Activated T-helper 1 cell treated with anti-CD3 and anti-CD28 coated beads, Interleukin-2, amount 50 U/mL, for 16 hours (primary cell): ENCODE measurements at places on chromosomes 3 and 15.

GRCh38 chr3:45017821-45018220 is 8.3 kb upstream of the CLEC3B start:
- DNase-seq: no peak

GRCh38 chr3:55623786-55624185 is 136.7 kb upstream of the WNT5A start:
- no peak for DNase-seq

DNA sequence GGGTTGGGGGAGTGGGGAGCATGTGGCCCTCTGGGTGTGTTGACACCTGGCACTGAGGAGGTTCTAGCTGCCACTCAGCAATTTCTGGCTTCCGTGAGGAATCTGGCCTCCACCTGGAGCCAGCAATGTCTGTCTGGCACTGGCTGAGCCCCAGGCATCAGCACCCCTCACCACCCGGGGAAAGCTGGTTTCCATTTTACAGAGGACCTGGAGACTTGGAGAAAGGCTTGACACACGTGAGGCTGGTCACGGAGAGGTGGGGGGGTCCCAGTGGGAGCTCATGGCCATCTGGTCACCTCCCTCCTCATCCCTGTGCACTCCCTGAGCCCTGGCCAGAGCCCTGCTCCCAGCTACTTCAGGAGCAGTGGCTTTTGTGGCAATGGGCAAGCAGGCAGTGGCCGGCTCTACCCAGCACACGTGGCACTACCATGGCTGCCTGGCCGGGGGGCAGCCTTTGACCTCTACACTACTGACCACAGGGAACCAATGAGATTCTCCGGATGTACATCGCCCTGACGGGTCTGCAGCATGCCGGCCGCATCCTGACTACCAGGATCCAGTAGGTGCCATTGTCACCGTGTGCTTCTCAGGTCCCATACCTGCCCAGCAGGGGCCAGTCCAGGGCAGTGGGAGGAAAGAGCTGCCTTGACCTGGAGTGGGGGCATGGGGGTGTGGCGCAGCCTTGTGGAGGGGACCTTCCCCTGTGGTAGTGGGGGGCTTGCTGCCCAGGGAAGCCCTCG is 28.5 kb downstream of the ACAD9 start:
- no peak for DNase-seq

- peak; percentile 11 for DNase-seq
These were observed 121.9 kb downstream of the TMEM266 start for GRCh38 chr15:76181705-76182107.

- no peak for DNase-seq
These were observed 19.2 kb downstream of the FOXP1 start for GRCh38 chr3:71564361-71564760.

GRCh38 chr3:153209596-153209995 is 47.6 kb downstream of the RAP2B start:
- no peak for DNase-seq

GRCh38 chr3:6540981-6541380 is 319.9 kb upstream of the GRM7 start:
- DNase-seq: no peak

- no peak for DNase-seq
These were observed 92.6 kb downstream of the FHIT start for GRCh38 chr3:61158667-61159066.
